ENCODE measurements at places on chromosomes 2 and 18.

DNA sequence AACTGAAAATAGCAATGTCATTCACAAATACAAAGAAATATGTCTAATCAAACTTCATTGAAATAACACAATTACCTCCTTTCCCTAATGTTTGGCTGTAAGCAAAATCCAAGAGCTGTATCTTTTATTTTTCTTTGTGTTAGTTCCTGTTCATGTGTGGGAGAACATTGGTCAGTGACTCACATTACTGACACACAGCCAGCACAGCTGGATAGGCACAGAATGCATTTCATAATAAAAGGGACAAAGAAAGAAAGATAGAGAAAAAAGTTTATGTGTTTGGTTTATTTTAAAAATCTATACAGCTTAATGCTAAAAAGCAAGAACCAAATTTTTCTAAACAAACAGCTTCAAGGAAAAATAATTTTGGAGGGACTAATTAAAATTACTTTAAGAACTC, 185.6 kb upstream of the COL3A1 start:
- H3K36me3 ChIP-seq = no peaks in the 10 kb centered on the region
- no peak overlapping the region for H3K4me3 ChIP-seq
- DNase-seq = no peak
- no peaks in the 10 kb centered on the region for H3K27me3 ChIP-seq
- H3K27ac ChIP-seq = peak overlapping the region; percentile 46

DNA sequence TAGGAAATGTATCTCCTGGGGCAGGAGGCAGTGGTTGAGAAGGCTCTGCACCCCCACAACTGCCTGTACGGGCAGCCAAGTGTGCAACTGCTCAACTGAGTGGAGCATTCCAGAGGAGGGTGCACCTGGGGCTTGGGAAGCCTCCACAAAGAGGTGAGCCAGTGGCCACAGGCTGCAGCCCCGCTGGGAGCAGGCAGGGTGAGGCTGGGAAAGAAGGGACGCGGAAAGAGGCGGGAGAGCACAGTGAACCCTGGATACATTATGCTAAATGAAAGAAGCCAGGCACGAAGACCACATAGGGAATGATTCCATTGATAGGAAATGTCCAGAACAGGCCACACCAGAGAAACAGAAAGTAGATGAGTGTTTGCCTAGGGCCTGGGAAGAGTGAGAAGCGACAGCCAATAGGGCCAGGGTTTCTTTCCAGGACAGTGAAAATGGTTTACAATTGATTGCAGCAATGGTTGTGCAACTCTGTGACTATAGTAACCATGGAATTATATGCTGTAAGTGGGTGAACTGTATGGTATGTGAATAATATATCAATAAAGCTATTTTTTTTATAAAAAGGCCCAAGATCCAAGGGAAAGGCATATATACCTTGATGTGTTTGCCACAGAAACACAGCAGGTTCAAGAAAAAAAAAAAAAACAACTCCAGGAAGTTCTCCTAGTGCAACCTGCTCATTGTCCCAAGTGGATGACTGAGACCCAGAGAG, 82.4 kb downstream of the DDX1 start:
- H3K36me3 ChIP-seq = no peaks in the 10 kb centered on the region
- H3K4me3 ChIP-seq = peak overlapping the region; percentile 38
- DNase-seq = no peak
- H3K4me1 ChIP-seq = peaks cover 43% of the 10 kb centered on the region
- no peaks in the 10 kb centered on the region for H3K27me3 ChIP-seq

DNA sequence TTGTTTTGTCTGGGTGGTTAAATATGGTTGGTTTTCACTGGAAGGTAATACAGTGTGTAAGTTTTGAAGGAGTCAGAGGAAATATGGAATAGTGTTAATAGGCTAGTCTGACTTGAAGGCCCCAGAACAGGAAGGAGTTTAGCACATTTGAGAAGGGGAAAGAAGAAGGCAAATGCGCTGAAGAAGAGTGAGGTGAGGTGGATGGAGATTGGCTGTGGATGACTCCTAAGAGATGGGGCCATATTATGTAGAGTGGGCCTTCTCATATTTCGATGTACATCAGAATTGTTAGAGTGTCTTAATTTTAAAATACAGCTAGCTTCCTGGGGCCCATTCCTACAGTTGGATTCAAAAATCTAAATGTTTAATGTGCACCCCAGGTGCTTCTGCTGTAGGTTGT, 61.0 kb downstream of the GLS start:
- no peak for DNase-seq
- no peak overlapping the region for H3K4me3 ChIP-seq
- no peaks in the 10 kb centered on the region for H3K27me3 ChIP-seq
- no peaks in the 10 kb centered on the region for H3K36me3 ChIP-seq
- H3K4me1 ChIP-seq = no peaks in the 10 kb centered on the region

- no peak overlapping the region for H3K4me3 ChIP-seq
- H3K27ac ChIP-seq = no peak overlapping the region
- no peak for DNase-seq
- peaks cover 15% of the 10 kb centered on the region for H3K36me3 ChIP-seq
These were observed 105.6 kb upstream of the STK17B start for GRCh38 chr2:196277002-196277401.

- H3K4me1 ChIP-seq = peaks cover 9% of the 10 kb centered on the region
- H3K27ac ChIP-seq = no peak overlapping the region
- no peak overlapping the region for H3K4me3 ChIP-seq
- H3K36me3 ChIP-seq = no peaks in the 10 kb centered on the region
These were observed 21.4 kb downstream of the SMYD1 start for GRCh38 chr2:88088999-88089398.

GRCh38 chr2:207219676-207220501, 54.1 kb upstream of the KLF7 start:
- no peak for DNase-seq
- H3K27ac ChIP-seq = no peak overlapping the region
- peaks cover 11% of the 10 kb centered on the region for H3K27me3 ChIP-seq
- H3K36me3 ChIP-seq = no peaks in the 10 kb centered on the region
- peaks cover 17% of the 10 kb centered on the region for H3K4me1 ChIP-seq
- H3K4me3 ChIP-seq = no peak overlapping the region

DNA sequence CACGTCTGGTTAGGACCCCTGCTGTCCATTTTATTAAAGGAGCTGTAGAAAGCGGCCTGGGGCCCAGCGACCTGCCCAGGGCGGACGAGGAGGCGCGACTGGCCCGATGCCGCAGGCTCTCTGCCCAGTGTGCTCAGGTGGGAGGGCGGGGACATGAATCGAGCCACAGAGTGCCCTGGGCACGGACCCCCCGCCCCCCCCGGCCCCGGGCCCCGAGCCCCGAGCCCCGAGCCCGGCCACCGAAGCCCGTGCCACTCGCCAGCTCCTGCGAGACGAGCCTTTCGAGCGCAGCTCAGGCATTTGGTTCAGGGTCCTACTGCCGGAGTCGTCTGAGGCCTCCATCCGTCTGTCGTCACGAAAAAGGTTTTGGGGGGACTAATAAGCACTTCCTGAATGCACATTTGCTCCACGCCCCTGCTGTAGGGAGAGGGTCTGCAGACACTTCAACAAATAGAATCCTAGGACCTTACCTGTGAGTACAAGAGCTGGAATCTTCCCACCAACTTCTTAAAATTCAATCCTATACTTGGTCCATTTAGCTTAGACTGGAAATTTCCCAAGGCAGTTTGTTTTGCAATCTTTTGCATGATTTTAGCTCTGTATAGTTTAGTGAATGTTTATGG, 602 bp upstream of the ADAM17 start:
- H3K27me3 ChIP-seq = no peaks in the 10 kb centered on the region
- peak overlapping the region; percentile 99 for H3K27ac ChIP-seq
- peaks cover 4% of the 10 kb centered on the region for H3K36me3 ChIP-seq
- H3K4me3 ChIP-seq = peak overlapping the region; percentile 98
- H3K4me1 ChIP-seq = peaks cover 44% of the 10 kb centered on the region
- DNase-seq = no peak

GRCh38 chr2:241852116-241852980, 6.3 kb downstream of the PDCD1 start:
- H3K4me3 ChIP-seq = no peak overlapping the region
- H3K36me3 ChIP-seq = no peaks in the 10 kb centered on the region
- H3K4me1 ChIP-seq = no peaks in the 10 kb centered on the region
- H3K27me3 ChIP-seq = peaks cover 3% of the 10 kb centered on the region

DNA sequence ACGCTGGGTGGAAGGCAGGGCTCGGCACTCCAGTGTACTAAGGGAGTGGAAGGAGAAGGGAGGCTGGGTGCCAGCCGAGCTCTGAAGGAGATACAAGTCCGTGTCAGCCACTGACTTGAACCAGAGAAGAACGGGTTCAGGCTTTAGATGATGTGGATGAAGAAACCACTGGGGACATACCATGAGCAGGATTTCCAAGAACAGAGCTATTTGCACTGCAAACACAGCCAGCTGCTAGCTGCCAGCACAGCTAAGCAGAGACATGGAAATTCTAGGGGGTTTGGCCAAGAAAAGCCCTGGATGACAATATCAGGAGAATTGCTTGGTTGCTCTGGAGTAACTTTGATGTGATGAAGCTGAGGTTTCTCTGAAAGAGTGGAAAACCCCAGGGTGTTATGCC, 5.2 kb downstream of the CD207 start:
- H3K4me1 ChIP-seq = no peaks in the 10 kb centered on the region
- H3K36me3 ChIP-seq = no peaks in the 10 kb centered on the region
- H3K4me3 ChIP-seq = no peak overlapping the region
- H3K27ac ChIP-seq = no peak overlapping the region
- H3K27me3 ChIP-seq = peaks cover 54% of the 10 kb centered on the region
- DNase-seq = no peak

GRCh38 chr2:235793163-235793752, 299.4 kb downstream of the AGAP1 start:
- no peak overlapping the region for H3K4me3 ChIP-seq
- H3K27me3 ChIP-seq = no peaks in the 10 kb centered on the region
- H3K27ac ChIP-seq = no peak overlapping the region
- H3K4me1 ChIP-seq = peaks cover 4% of the 10 kb centered on the region
- H3K36me3 ChIP-seq = peaks cover 7% of the 10 kb centered on the region

- no peaks in the 10 kb centered on the region for H3K27me3 ChIP-seq
- DNase-seq = no peak
- H3K4me1 ChIP-seq = peaks cover 14% of the 10 kb centered on the region
- H3K36me3 ChIP-seq = no peaks in the 10 kb centered on the region
- H3K4me3 ChIP-seq = no peak overlapping the region
These were observed 51.3 kb upstream of the NABP1 start for GRCh38 chr2:191626497-191627151.

DNA sequence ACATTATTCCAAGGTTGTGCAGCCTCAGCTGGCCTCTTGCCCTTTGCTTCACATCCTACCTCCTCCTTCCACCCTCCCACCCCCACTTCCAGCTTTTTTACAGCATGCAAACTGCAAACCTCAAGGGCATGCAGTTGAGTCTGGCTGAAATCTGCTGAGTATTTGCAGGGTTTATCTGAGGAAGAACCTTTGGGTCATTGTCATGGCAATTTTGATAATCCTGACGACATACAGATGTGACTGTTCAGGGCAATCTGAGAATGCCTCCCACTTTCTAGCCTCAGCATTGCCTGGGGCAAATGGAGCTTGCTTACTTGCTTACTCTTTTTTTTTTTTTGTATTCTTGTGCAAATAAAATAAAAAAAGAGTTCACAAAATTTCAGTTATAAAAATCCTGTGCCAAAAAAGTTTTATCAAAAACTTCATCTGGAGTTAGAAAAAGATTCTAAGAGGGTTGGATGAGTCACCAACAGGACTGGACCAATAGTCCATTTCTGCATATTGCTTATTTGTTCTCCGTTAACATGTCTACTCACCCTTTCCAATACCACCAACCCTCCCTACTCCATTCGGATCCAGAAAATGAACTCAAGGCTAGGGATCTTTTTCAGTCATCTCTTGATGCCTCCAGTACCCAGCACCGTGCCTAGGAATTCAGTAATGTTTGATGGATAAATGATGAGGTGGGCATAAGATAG, 23.6 kb upstream of the LHCGR start:
- H3K4me1 ChIP-seq = peaks cover 11% of the 10 kb centered on the region
- H3K4me3 ChIP-seq = no peak overlapping the region
- no peak for DNase-seq
- peaks cover 11% of the 10 kb centered on the region for H3K27me3 ChIP-seq
- no peaks in the 10 kb centered on the region for H3K36me3 ChIP-seq

DNA sequence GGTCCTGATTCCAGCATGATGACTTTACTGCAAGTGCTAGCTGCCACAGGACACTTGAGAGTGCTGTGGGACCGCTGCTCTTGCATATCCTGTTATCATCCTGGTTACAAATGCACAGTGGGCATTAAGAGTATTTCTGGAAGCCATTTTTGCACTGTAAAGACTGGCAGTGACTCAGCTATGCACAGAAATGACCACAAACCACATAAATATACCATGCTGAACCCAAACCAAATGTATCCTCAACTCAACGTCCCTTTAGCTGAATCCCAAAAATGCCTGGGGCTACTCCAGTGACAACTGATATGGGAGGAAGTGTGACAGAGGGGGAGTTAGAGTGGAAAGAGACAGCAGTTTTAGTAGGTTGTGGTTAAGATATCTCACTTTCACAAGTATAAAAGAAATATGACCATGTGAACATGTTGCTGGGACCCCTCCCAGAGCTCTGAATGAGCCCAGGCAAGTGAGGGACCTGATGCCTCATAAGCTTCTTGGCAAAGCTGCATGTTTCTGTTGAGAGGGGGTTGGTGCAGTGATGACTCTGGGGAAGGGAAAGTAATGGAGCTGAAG, 37.3 kb downstream of the RHBDD1 start:
- DNase-seq = no peak
- H3K27me3 ChIP-seq = no peaks in the 10 kb centered on the region
- H3K4me3 ChIP-seq = no peak overlapping the region
- no peaks in the 10 kb centered on the region for H3K4me1 ChIP-seq
- H3K36me3 ChIP-seq = peaks cover 17% of the 10 kb centered on the region

DNA sequence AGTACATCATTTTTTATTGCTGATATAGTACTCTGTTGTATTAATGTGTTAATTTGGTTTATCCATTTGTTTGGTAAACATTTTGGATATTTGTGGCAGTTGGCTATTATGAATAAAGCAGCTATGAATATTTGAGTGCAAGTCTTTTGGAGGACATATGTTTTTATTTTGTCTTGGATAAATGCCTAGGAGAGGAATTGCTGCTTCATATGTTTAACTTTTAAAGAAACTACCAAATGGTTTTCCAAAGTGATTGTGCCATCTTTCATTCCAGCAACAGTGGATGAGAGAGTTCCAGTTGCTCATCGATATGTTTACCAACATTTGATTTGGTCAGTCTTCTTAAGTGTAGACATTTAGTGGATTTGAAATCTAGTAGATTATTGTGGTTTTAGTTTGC, 51.8 kb downstream of the MERTK start:
- no peak overlapping the region for H3K4me3 ChIP-seq
- no peaks in the 10 kb centered on the region for H3K27me3 ChIP-seq
- no peak for DNase-seq
- peaks cover 41% of the 10 kb centered on the region for H3K36me3 ChIP-seq
- H3K27ac ChIP-seq = no peak overlapping the region

DNA sequence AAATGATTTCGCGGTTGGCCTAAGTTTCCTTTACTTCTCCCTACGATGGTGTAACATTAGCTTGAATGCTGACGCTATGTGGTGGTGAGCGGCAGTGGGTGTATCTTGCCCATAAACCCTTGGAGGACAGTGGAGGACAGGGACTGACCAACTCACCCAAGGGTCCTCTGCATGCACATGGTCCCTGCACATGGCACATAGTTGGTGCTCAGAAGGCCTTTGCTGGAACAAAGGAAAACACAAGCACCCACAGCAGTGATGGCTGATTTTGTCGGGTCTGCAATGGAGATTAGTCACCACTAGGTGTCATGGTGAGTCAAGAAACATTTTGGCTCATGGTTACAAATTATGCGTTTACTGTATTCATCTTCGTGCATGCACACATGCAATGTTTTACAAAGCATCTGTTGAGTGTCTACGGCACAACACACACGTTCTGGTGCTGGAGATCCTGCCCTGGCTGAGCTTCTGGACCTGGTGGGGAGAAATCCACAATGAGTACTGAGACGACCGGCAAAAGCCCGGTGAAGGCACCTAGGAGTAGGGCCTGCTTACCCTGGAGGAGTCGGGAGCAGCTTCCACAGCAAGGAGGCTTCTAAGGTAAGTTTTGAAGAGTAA, 44.0 kb downstream of the PDCL3 start:
- H3K27me3 ChIP-seq = peaks cover 2% of the 10 kb centered on the region
- H3K4me1 ChIP-seq = peaks cover 5% of the 10 kb centered on the region
- H3K27ac ChIP-seq = no peak overlapping the region
- no peak for DNase-seq
